ENCODE measurements at places on chromosomes 11 and 22.

GRCh38 chr11:66862559-66863037 is 5.7 kb downstream of the LRFN4 start:
- DNase-seq, result no peak

DNA sequence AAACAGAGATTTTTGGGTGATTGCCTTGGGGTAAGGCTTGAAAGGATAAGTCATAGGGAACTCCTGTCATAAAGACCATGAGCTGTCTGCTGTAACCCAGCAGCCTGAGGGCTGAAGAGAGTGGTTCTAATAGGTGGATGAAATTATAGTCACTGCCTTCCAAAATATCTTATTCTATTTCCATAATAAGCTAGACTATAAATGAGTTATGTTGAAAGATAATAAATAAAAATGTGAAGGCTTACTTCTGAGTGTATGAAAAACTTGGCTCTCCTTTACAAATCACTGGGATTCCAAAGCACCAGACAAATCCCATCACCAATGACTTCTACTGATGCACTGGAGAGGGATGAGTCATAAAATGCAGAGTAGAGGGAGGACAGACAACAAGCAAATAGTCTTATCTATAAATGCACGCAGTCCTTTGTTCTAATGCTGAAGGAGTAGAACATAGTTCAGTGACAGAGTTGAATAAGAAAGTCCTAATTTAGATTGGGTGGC is 775.0 kb upstream of the LRRC4C start:
- no peak for DNase-seq

DNA sequence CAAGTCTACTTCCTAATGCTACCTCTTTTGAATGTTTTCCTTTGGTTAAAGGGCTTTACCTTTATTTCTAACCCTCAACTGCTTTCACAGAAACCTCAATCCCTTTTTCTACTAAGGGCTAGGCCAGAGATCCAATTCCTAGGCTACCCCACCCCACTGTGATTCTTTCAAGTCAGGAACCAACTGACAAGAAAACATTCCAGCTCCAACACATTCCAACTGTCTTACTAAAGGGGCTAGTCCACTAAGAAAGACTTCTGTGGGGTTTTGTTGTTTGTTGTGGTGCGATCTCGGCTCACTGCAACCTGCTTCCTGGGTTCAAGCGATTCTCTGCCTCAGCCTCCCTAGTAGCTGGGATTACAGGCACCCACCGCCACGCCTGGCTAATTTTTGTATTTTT is 151.3 kb downstream of the APOL5 start:
- DNase-seq, result no peak

DNA sequence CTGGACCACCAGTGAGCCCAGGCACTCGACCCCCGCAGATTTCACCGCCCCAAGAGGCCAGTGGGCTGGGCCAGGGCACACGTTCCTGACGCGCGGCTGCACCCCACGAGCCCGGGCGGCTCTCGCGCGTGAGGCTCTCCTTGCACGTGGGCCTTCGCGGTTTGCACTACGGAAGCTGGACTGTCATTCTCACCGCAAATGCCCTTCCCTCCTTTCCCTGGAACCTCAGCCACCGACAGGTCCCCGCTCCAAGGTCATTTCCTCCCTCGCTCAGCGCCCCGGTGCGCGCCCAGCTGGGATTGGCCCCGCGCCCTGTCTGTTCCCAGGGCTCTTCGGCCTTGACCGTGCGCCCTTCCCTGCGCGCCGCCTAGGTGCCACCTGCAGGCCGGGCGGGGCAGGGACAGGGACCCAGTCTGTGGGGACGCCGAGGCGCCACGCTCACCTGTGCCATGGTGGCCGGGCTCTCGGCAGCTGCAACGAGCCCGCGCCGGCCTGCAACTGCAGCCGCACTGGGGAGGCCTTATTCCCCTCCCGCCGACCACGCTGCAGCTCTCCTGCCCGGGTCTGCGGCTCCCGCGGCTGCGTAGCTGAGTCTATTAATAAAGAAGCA is 2.1 kb upstream of the CPT1A start:
- peak; percentile 58 for DNase-seq

- no peak for DNase-seq
Measured at GRCh38 chr22:26172389-26172990, 3.2 kb downstream of the SEZ6L start.

DNA sequence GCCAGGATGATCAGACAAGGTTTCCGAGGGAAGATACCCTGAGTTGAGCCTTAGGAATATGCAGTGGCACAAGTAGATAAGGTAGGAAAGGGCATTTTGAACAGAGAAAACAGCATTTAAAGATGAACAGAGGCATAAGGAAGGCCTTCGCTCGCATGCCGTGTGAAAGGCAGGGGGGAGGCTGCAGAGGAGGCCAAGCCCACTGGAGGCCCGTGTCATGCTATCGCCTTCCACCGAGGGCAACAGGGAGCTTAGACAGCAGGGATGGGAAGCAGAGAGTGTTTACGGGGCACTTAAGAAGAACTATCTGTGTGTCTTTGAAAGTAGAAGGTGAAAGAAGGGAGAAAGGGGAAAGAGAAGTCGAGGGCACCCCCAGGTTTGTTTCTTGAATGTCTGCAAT is 148.3 kb downstream of the PKNOX2 start:
- DNase-seq, result no peak

DNA sequence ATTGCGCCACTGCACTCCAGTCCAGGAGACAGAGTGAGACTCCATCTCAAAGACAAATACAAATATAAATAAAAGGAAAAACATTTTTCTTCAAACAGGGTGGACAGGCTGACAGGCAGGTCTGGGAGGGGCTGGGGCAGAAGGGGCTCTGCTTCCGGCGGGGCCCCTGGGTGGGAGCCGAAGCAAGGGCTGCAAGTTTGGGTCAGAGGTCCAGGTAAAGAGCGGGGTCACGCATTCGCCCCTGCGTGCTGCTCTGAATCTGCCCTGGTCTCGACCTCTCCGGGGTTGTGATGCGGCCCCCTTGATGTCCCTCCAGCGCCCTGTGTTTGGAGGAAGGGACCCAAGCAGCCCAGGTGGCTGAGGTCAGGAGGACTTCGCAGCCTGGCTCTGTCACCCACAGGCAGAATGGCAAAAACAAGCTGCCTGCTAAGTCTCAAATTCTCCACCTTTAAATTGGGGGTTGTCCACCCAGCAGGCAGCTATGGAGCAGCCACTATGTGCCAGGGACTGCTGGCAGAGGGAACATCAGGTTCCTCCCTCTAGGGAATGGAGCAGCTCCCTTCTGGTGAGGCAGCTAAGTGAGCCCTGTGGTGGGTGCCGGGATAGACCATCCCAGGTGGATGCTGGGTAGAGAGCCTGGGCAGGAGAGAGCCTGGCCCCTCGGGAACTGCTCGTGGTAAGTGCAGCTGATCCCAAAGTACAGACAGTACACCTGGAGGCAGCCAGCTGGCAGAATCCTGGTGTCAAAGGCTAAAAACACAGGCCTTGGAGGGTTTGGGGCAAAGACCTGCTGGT is 10.3 kb upstream of the PHF21B start:
- DNase-seq, result no peak

Measured in GF-D8 (cell line).